ENCODE measurements at places on chromosomes 11 and 22.

GRCh38 chr11:31875866-31876560 is 64.9 kb upstream of the PAX6 start:
- no peak for DNase-seq

GRCh38 chr11:104858882-104859775 is 39.1 kb downstream of the CASP12 start:
- no peak for DNase-seq

DNA sequence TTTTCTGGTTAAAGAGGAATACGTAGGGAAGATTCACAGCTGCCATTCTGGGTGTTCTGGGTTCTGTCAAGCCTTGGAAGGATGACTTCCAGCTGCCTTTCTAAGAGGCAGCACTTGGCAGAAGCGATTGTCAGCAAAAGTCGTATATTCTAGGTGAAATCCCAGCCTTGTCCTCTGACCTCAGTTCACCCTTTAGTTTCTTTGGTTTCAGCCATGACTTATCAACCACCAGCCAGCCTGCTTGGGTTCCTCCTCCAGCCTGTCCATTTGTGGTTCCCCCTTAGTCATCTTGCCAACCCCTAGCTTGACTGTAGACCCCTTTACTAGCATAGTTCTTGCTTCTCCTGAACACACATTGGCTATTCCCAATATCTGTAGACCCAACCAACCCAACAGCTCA is 102.3 kb upstream of the CD44 start:
- no peak for DNase-seq

GRCh38 chr11:27423125-27423524 is 49.5 kb downstream of the LGR4 start:
- DNase-seq: no peak

GRCh38 chr11:2448661-2449547 is 4.1 kb downstream of the KCNQ1 start:
- no peak for DNase-seq

GRCh38 chr11:46382646-46383403 is 1.4 kb downstream of the MDK start:
- DNase-seq: no peak

- no peak for DNase-seq
Observed at GRCh38 chr22:39289975-39290720, 29.3 kb downstream of the RPL3 start.

GRCh38 chr11:117219001-117219400 is 12.9 kb downstream of the PCSK7 start:
- DNase-seq: no peak

GRCh38 chr11:125593114-125593820 is 615 bp downstream of the STT3A start:
- DNase-seq: no peak

GRCh38 chr11:117861151-117862018 is 15.1 kb downstream of the FXYD6 start:
- DNase-seq: no peak

- no peak for DNase-seq
Observed at GRCh38 chr11:45089251-45089650, 57.2 kb upstream of the PRDM11 start.

DNA sequence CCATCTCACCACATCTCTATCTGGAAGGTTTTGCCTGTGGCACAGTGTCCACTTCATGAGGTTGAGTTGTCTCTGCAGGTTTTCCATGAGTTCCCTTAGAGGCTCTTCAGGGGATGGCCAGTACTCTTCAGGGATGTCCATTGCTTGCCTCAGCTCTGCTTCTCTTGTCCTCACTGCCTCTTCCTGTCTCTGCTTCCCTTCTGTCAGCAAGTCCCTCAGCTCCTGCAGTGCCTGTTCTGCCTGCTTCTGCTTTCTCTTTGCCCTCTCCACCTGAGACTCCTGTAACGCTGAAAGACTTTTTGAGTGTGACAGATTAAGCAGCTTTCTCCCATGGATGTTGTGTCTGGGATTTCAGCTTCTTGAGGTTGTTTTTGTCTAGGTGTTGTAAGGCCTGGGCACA is 38.2 kb upstream of the MRPL17 start:
- no peak for DNase-seq

- DNase-seq: no peak
Observed at GRCh38 chr11:14119357-14119756, 156.8 kb downstream of the SPON1 start.
